IMR-90 (cell line): ENCODE measurements at places on chromosomes 5 and 9.

DNA sequence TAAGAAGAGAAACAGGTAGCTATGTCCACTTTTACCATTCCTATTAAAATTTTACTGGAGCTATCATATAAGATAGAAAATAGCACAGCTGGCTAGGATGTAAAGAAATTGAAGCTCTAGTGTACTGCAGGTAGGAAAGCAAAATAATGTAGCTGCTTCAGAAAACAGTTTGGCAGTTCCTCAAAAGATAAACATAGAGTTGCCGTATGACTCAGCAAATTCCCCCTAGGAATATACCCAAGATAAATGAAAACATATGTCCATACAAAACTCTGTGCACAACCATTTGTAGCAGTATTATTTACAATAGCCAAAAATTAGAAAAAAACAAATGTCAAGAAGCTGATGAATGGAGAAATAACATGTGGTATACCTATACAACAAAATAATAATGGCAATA lies 64.6 kb upstream of the SHISAL2B start:
- DNase-seq = peak; percentile 67

DNA sequence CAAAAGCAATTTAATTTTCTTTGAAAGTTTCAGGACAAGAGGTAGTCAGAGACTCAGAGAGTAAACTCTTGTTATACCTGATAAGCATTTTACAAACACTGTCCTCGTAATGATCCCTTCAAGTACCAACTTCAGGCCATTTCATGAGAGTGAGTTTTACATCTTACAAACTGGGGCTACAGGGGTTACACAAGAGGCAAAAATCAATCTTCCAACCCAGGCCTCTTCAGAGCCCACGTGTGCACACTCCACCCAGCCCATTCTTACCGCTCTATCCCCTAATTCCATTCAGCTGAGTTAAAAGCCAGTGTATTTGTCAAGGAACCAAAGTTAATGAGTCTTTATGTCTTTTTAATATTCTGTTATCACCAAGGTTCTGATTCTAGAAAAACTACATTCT lies 46.5 kb downstream of the PSMB7 start:
- no peak for DNase-seq

DNA sequence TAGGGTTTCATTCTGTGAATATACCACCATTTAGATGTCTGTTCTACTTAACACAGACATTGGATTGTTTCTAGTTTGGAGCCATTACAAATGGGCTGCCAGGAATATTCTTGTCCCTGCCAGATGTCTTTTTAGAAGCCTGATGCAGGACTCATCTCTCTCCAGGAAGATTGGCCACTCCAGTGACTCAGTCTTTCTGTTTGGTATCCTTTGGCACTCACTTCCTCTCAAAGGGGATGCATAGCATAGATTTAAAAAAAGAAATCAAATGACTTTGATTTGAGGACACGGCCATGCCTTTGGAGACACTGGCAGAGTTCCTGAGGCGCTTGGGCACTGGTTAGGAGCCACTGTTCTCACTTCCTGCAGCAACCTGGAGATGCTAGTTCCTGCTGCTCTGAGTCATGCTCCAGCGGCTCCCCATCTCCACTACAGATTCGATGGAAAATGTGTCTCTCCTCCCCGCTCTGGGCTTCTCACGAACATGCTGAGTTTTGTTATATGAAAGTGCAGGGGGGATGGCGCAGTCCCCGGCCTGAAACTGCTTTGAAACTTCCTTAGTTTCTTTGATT lies 3.5 kb upstream of the ZNF366 start:
- DNase-seq = peak; percentile 86

DNA sequence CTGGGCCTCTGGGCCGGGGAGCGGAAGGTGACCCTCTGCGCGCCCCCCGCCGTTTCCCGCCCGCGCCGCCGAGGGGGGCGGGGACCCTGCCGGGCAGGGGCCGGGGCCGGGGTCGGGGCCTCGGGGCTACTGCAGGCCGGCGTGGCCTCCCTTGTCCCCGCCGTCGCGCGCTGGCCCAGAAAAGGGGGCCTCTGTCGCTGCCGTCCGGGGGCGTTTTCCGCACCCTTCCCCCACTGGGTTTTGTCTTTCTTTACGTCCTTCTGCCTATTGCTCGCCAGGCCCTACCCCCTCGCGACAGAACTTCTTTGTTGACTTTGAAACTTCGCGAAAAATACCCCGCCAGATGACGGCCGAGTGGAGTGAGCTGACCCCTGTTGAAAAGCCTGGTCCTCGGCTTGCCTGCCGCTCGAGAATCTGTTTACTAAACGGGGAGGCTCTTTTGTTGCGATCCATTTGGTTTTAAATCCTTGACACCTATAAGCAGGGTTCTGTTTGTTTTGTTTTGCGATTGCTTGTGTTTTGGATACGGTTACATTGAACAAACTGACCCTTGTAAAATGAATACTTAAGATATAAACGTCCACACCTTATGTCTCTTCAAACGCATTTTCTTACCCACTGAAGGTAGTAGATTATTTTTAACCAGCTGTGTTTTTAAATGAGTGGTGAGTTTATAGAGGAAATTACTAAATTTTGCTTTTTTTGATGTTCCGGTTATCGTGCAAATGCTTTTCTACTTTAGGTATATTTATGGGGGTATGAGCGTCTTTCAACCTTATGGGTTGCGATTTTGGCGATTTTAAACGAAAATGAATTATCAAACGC lies 765 bp downstream of the MARCHF6 start:
- DNase-seq = peak; percentile 50

DNA sequence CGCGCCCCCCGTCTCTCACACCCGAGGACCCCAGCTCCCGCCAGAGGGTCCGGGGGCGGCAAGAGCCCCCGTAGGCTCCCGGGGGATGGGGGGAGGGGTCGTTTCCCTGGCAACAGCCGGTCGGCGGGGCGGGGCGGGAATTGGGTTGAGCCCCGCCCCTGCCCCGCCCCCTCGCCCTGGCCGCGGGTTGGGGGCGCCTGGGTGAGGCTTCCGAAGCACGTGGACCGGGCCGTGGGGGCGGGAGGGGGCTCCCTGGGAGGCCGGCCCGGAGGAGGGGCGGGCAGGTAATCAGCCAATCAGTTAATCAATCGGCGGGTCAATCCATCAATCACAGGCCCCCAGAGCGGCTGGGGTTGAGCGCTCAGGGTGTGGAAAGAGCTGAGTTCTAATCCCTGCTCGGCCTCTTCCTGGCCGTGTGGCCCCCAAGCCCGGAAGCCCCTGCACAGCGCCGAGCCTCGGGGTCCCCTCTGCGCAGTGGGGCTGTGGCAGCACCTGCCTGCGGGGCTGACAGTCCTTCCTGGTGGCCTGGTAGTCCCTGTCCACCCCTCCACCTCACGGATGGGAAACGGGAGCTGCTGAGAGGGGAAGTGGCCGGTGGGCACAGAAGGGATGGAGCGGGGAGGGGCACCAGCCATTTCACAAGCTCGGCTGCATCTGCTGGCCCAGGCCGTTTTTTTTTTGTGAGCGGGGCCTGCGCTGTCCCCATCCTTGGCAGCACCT lies 174.2 kb upstream of the IER5L start:
- no peak for DNase-seq

DNA sequence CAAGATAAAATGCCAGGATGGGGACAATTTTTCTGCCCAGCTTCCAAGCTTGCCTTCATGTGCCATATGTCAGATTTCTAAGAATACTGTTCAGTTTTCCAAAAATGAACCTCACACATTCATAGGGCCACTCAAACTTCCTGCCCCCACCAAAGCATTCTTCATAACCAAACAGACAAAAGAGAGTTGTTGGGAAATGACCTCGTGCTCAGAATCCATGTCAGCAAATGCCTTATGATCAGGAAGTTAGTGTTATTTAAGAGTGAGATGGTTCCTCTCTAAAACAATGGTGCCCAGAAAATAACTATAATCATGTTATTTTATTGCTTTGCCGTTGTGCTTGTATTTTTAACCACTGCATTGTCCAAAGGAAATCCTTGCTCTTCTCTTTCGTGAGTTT lies 208.2 kb downstream of the ZNF608 start:
- DNase-seq = no peak

GRCh38 chr9:104974053-104974962 lies 46.4 kb upstream of the ABCA1 start:
- DNase-seq = no peak

DNA sequence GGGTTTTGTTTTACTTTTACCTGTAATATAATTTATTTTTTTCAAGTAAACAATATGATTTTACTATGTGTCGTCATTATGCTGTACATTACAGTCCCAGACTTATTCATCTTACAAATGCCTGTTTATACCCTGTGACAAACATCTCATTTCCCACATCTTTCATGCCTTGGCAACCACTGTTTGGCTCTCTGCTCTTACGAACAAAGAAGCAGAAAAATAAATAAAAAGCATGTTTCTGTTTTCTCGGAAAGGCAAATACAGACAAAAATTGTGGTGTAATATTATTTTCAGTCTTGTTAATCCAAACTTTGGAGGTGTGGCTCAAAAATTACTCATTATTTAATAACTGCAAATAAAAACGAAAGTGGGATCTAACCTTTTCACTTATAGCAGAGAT lies 393.0 kb downstream of the CDH12 start:
- DNase-seq = no peak

- DNase-seq = no peak
These were observed 980.2 kb downstream of the EFNA5 start for GRCh38 chr5:106690585-106690984.

DNA sequence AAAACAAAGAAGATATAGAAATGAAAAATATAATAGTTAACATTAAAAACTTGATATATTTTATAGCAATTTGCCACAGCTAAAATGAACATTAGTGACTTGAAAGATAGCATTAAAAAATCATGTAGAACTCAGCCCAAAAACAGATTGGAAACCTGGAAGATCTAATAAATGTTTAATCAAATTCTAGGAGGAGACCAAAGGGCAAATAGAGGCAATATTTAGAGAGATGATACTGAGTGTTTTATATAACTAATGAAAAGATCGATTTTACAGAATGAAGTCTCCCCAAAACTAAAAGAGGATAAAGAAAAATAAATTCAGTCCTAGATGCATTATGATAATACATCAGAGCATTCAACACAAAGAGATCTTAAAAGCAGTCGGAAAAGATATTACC lies 127.0 kb downstream of the CWC27 start:
- no peak for DNase-seq

DNA sequence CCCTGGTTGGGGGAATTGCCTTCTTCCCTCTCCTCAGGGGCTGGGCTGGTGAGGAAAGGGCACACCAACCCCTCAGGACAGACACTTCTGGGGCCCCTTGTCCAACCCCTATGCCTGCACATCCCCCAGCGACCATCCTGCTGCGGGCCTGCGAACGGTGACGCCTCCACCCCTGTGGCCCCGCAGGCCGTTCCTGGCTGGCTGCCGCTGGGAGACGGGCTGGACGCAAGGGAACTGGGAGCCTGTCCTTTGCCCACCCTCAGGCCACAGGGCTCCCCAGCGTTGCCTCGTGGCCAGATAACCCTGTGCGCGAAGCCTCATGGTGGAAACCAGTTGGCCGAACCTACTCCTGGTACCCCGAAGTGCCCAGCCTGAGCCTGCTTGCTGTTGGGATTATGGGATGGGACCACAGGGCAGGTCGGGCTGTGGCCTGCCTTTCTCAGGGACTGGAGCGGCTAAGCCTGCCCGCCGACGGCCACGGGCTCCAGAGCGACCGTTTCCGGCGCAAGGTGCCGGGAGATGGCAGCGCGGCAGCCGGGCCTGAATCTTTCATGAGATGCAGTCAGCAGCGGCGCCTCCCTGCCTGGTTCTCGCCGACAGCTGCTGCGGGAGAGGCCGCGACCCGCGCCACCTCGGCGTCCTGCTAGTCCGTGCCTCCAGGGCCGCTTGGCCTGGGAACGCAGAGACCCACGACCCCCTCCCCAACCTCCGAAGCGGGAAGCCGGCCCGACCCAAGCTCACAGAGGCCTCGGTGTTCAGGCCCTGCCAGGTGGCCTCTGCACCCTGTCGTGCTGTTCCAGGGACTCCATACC lies 6.5 kb upstream of the PITX1 start:
- DNase-seq = no peak

DNA sequence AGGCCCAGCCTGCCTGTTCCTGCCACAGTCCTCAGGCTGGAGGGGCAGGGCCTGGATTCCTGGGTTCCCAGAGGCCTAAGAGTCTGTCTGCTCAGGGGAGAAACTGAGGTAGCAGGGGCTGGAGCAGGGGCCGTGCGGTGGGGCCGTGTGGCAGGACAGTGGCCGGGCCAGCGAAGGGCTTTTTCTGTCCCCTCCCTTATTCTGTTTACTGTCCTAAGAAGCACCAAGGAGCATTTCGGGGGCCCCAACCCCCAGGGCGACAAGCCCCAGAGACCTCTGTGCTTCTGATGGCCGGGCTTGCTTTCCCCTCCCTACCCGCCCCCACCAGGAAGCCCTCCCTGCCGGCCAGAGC lies 6.8 kb upstream of the ASB6 start:
- DNase-seq = no peak

DNA sequence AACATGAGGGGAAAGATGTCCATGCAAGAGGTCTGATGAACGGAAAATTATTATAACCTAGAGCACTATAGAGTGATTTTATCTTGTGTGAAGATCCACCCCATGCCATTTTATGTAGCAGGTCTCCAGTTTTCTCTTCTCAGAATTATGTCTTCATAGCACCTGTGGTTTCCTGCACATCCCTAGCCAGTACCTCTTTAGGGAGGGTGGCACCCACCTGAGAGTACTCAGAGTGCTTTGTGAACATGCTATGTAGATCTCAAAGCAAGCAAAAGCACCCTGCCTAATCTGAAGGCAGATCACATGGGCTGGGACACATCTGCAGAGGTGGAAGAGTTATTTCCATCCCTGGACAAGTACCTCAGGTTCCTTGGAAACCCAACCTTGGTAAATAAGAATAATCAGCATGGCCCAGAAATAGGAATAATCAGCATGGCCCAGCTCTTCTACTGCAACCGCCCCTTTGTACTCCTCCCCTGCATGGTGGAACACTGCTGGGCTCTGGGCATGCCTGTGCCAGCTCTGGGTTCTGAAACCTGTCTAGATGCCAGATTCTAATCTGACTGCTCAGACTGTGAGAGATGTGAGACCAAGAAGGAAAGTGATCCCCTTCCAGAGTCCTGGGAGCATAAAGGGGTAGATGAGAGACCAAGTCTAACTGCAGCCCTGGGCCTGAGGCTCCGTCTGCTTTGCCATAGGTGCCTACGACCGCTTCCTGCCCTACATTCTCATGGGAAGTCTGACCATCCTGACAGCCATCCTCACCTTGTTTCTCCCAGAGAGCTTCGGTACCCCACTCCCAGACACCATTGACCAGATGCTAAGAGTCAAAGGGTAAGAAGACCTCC lies 23.7 kb downstream of the SLC22A5 start:
- DNase-seq = no peak

- no peak for DNase-seq
These were observed 35.3 kb upstream of the PRRC2B start for GRCh38 chr9:131358556-131358955.

- DNase-seq = no peak
These were observed 6.8 kb upstream of the PAEP start for GRCh38 chr9:135554718-135555117.

DNA sequence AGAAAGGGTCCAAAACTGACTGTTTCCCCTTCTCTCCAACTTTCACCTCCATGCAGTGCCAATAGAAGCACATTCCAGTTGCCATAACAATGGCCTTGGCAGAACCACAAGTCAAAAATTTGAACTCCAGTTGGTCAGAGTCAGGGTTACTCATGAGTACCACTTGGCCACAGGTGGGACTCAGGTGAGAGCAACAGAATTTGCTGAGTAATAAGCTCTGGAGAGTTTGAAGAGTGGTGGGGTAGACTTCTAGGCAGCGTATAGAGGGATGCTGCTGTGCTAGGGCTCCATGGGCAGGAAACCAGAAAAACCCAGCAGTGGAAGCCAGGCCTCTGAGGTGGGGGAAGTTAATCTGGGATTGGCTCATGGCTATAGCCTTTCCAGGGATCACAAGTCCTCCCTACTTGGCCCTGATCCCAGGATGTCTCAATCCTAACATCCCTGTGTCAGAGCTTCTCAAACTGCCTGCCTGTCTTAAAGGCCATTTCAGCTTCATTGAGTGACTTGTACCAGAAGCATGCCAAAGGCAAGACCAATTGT lies 30.2 kb downstream of the SNX18 start:
- peak; percentile 90 for DNase-seq

GRCh38 chr9:8114826-8115225 lies 315.2 kb upstream of the DMAC1 start:
- no peak for DNase-seq
